ENCODE measurements at places on chromosomes 1 and 21. TPM values are rescaled to one million over a fixed set of nuclear protein-coding genes. Genes with fewer than 3 reads are reported as not detected.

Gene MPZ
- total RNA-seq, result 0.45 TPM

Gene IL24
- total RNA-seq, result not detected

Gene RGS8
- 0.17 TPM for total RNA-seq

Gene FAM151A
- not detected for total RNA-seq

Gene CELF3
- not detected for total RNA-seq

GRCh38 chr1:12052997-12053686 is 10.0 kb upstream of the TNFRSF8 start:
- no peaks in the 10 kb centered on the region for H3K27me3 ChIP-seq
- DNase-seq, result no peak
- H3K36me3 ChIP-seq, result no peaks in the 10 kb centered on the region
- H3K4me3 ChIP-seq, result no peak overlapping the region
- H3K4me1 ChIP-seq, result peaks cover 13% of the 10 kb centered on the region

DNA sequence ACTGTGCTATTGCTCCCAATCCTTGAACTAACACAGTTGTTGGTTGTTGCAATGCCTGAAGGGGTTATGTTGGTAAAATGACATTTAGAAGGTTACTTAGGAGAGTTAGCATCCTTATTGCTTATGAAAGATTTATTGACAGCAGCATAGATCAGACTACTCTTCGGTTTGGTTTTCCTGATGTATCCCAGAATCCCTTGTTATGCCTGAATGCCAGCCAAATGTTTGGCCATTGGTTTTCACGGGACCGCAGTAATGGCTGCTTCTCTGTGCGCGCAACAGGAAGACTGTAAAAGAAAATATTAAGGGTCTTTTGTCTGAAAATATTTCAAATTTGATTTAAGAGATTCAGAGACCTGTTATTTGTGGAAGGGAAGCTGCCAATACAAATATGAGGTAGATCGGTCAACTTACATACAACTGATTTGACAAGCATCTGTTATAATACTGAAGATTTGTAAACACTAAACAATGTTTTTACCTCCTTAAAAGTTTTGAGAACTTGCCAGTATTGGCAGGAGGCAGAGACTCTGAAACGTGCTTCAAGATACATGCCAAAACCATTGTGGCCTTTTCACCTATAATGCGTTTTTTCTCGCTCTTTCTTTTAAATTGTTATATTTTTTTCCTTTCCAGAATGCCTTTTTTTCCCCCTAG is 8.3 kb downstream of the NFIA start:
- H3K4me3 ChIP-seq, result no peak overlapping the region
- no peak for DNase-seq
- H3K36me3 ChIP-seq, result peaks cover 17% of the 10 kb centered on the region
- peaks cover 52% of the 10 kb centered on the region for H3K4me1 ChIP-seq
- H3K27me3 ChIP-seq, result no peaks in the 10 kb centered on the region

DNA sequence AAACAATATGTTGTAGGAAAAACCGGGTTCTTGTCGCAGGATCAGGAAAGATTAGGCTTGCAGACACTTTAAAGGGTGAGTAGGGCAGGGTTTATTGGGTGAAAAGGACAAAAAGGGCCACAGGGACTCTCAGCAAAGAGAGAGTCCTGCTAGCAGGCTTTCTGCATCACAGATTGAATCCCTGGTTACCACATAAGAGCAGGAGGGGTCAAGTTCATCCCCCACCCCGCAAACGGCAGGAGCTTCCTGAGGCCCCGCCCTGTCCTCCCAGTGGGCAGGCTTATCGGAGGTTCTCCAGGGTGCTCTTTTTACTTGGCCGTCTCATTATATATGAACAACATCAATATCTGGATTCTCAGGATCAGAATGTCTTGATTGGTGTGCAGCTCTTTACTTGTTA is 47.7 kb downstream of the SYCP1 start:
- H3K27ac ChIP-seq, result no peak overlapping the region
- H3K4me1 ChIP-seq, result peaks cover 5% of the 10 kb centered on the region
- H3K27me3 ChIP-seq, result peaks cover 23% of the 10 kb centered on the region
- H3K4me3 ChIP-seq, result no peak overlapping the region
- no peaks in the 10 kb centered on the region for H3K36me3 ChIP-seq

DNA sequence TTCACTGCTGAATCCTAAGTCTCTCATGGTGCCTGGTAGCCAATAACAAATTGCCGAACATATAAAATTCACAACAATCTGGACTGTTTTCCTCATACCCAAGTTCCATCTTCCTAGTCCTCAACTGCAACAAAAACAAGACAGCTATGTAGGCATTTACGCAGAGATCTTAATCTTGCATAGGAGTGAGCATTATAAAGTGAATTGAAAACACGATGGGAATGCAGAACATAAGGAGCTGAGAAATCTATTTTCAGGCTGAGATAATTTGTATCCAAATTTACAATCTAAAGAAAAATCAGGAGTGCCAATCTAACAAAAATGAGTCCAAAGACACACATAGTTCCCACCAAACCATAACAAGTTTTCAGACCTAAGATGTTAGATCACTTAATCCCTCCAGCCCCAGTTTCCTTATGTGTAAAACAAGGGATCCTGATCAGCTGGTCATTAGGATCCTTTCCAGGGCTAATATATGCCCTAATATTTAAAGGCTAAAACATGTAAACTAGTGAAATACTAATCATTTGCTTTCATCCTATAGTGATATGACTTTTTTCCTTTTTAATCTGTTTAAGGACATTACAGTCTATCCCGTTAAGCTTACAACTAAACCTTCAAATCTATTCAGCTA is 1.9 kb downstream of the SLC16A1 start:
- no peak for DNase-seq
- H3K27me3 ChIP-seq, result no peaks in the 10 kb centered on the region
- peak overlapping the region; percentile 98 for H3K27ac ChIP-seq
- peaks cover 58% of the 10 kb centered on the region for H3K4me1 ChIP-seq
- no peaks in the 10 kb centered on the region for H3K36me3 ChIP-seq

DNA sequence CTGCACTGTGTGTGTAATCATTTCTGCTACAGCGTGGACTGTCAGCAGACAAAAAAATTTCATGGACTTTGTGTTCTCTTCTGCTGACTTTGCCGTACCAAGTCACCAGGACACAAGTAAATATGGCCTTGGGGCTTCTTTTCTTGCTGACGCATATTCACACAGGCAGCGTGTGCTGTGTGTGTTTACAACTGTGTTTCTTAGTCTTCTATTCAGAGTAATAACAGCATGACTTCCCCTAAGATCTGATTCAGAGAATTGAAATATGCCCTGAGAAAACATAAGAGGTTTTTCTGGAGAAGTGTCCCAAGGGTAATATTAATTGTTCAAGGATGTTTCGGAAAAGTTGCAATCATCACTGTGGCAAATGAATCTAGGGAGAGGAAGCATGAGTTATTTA is 47.1 kb upstream of the DYNLT5 start:
- peak overlapping the region; percentile 73 for H3K27ac ChIP-seq
- peaks cover 1% of the 10 kb centered on the region for H3K36me3 ChIP-seq
- no peak for DNase-seq
- H3K4me3 ChIP-seq, result no peak overlapping the region
- H3K4me1 ChIP-seq, result peaks cover 20% of the 10 kb centered on the region

DNA sequence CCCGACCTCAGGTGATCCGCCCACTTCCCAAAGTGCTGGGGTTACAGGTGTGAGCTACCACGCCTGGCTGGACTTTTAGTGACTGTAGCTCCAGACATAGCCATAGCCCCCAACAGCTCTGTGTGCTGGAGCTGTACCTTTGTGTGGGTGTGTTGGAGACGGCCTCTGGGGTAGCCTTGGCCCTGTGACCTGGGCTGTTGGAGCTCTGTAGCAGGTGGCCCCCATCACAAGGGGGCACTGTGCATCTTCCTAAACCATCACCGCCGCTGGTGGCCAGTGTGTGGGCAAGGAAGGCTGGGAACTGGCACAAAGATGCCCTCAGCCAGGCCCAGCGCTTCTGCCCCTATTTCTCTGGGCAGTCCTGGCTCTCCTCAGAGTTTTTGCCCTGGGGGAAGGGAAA is 38.4 kb upstream of the FOXO6 start:
- no peak overlapping the region for H3K4me3 ChIP-seq
- H3K4me1 ChIP-seq, result peaks cover 20% of the 10 kb centered on the region
- peaks cover 1% of the 10 kb centered on the region for H3K27me3 ChIP-seq
- no peaks in the 10 kb centered on the region for H3K36me3 ChIP-seq
- H3K27ac ChIP-seq, result no peak overlapping the region
- DNase-seq, result no peak

DNA sequence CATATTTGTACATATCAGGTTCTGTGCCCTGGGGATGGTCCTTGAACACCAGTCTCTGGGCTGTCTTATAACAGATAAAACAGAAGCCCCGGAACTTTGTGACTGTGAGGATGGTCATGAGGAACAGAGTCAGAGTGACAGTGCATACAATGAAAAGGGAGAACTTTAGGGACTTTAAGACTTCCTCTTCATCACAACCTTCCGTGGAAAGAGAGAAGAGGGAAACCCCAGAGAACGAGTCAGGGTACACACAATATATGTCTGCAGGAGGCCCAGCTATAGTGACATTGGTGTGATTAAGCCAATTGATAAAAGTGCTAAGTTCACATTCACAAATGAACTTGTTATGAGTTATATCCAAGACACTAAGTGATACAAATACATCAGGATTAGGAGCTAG is 32.1 kb downstream of the TLR5 start:
- H3K36me3 ChIP-seq, result no peaks in the 10 kb centered on the region
- H3K27ac ChIP-seq, result no peak overlapping the region
- H3K4me3 ChIP-seq, result no peak overlapping the region
- peaks cover 27% of the 10 kb centered on the region for H3K27me3 ChIP-seq

- H3K27me3 ChIP-seq, result no peaks in the 10 kb centered on the region
- no peaks in the 10 kb centered on the region for H3K36me3 ChIP-seq
- H3K4me3 ChIP-seq, result no peak overlapping the region
- no peak for DNase-seq
Observed at GRCh38 chr1:45359882-45360513, 19.8 kb upstream of the MUTYH start.

- H3K36me3 ChIP-seq, result no peaks in the 10 kb centered on the region
- no peak for DNase-seq
- H3K27ac ChIP-seq, result no peak overlapping the region
- no peak overlapping the region for H3K4me3 ChIP-seq
- H3K4me1 ChIP-seq, result peaks cover 27% of the 10 kb centered on the region
- H3K27me3 ChIP-seq, result no peaks in the 10 kb centered on the region
Observed at GRCh38 chr21:16192902-16193301, 463.1 kb downstream of the USP25 start.

DNA sequence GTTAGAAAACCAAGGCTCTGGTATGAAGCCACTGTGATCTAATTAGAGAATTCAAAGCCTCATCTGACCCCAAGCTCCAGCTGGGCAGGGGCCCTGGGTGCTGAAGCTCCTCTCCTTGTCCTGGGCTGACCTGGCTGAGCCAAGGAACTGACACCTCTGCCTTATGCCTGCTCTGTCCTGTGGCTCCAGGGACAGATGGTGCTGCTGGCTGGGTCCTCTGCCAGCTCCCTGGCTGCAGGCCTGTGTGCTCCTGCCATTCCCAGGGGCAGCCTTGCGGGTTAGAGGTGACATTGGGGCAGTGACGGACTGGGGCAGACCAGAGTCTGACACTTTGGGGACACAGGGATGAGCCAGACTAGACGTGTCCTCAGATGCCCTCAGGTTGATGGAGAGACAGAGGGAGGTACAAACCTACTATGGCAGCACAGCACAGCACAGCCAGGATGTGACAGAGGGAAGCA is 11.8 kb downstream of the ACOT11 start:
- H3K4me1 ChIP-seq, result peaks cover 8% of the 10 kb centered on the region
- no peak overlapping the region for H3K4me3 ChIP-seq
- H3K27me3 ChIP-seq, result peaks cover 5% of the 10 kb centered on the region
- peaks cover 3% of the 10 kb centered on the region for H3K36me3 ChIP-seq

GRCh38 chr21:28431527-28432200 is 561.0 kb downstream of the LTN1 start:
- peaks cover 24% of the 10 kb centered on the region for H3K4me1 ChIP-seq
- no peak overlapping the region for H3K4me3 ChIP-seq
- no peaks in the 10 kb centered on the region for H3K36me3 ChIP-seq
- H3K27ac ChIP-seq, result no peak overlapping the region
- H3K27me3 ChIP-seq, result no peaks in the 10 kb centered on the region
- no peak for DNase-seq

All from chondrocyte (in vitro differentiated cells).